ENCODE measurements at places on chromosomes 5 and 9.

DNA sequence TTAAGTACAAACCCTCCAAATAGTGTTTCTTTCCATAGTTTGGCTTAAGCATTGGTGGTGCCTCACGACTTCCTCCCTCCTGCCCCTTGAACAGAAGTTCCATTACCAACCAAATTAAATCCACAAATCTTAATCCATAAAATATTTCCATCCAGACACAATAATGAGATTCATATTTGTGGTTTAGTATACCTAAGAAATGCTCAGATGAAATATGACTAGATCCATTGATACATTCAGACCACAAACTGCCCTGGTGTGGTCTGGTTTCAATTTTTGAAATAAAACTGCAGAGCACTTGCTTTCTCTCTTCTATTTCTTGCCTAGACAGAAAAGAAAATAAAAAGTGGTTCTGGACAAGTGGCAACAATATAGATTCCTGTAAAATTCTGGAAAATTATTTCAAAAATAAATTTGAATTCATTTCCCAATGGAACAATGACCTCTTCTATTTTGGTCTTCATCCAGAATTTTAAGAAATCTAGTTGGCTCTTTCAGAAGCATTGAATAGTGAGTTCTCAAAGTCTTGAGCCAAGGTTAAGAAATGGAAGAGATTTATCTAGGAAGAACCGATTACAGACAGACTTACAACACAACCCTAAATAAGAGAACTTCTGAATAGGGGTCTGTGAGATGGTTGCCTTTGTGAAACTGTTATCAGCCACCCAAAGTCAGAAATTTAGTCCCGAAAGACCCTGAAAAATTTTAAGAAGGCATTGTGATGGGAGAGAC, 14.0 kb downstream of the TNC start:
- DNase-seq: no peak

DNA sequence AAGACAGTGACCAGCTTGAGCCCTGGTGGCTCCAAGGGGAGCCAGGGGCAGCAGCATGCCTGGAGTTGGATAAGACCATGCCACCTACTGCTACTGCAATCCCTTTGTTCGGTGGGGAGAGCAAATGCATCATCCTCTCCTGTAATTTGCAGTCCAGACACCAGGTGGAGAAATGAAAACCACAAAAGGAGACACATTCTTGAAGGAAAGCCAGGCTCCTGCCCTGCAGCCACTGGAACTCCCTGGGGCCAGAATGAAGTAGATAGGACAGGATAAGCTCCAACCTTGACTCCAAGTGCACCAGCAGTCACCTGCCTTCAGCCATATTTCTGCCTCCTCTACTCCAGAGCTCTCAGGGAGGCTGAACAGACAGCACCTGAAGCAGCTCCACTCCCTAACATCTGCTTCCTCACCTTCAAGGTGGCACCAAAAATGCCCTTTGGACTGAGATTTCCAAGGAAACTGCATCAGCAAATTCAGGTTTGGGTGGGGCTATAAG, 65.1 kb upstream of the IQGAP2 start:
- DNase-seq: no peak

- peak; percentile 45 for DNase-seq
These were observed 555.5 kb downstream of the CDH9 start for GRCh38 chr5:26482810-26483375.

- DNase-seq: no peak
These were observed 31.8 kb upstream of the PLCXD3 start for GRCh38 chr5:41542183-41542582.

DNA sequence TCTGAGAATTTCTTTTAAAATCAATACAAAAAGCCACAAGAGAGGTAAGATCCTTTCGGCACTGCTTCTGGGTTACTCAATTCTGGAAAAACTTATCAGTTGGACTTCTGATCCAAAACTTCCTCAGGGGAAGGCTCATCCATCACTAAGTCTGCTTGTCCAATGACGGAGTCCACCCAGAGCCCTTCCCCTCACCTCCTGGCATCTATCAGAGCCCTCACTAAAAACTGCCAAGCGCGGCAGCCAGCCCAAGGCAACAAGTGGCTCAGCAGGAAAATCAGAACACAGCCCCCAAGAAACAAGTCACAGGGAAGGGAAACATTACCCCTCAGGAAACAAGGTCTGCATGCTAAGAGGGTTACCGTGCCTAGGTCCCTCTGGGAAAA, 869 bp upstream of the ESM1 start:
- DNase-seq: no peak

DNA sequence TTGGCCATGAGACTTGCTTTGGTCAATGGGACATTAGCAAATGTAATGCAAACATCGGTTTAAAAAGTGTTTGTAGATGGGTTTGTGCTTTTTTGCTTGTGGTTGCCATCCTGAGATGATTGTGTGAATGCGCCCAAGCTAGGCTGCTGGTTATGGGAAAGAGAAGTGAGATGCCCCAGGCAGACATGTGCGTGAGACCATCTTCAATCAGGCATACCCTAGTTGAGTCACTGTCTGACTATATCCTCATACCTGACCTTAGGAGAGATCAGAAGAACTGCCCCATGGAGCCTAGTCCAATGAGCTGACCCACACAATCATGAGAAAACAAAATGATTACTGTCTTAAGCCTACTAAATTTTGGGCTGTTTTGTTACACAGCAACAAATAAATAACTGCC, 36.8 kb upstream of the ZNF608 start:
- DNase-seq: no peak

DNA sequence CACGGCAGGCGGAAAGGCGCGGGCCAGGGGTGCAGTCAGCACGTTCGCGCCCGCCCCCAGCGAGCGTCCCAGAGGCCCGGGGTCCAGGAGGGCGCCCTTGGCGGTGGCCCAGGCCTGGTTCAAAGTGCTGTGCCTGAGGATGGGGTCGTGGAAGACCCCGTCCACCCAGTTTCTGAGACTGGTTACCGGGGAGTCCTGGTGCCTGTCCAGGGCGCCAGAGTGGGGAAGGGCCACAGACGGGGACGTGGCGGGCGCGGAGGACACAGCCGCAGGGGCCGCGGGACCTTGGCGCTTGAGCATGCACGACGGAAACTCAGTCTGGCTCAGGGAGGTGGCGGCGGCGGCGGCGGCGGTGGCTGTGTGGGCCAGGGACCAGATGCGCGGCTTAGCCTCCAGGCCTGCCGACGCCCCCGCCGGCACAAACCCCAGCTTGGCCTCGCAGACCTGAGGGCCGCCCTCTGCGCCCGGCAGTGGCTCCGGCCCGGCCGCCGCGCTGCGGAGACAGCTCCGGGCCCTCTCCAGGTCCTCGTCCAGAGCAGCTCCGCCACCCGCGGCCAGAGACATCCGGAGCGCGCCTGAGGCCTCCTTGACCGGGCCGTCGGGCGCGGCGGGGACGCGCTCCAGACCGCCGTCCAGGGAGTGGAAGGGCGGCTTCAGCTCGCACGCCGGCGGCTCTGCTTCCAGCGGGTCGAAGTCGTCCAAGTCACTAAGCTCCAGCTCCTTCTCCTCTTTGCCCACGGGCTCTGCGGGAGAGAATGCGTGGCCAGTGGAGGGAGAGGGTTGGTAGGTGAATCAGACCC, 4.5 kb downstream of the IRX4 start:
- no peak for DNase-seq

DNA sequence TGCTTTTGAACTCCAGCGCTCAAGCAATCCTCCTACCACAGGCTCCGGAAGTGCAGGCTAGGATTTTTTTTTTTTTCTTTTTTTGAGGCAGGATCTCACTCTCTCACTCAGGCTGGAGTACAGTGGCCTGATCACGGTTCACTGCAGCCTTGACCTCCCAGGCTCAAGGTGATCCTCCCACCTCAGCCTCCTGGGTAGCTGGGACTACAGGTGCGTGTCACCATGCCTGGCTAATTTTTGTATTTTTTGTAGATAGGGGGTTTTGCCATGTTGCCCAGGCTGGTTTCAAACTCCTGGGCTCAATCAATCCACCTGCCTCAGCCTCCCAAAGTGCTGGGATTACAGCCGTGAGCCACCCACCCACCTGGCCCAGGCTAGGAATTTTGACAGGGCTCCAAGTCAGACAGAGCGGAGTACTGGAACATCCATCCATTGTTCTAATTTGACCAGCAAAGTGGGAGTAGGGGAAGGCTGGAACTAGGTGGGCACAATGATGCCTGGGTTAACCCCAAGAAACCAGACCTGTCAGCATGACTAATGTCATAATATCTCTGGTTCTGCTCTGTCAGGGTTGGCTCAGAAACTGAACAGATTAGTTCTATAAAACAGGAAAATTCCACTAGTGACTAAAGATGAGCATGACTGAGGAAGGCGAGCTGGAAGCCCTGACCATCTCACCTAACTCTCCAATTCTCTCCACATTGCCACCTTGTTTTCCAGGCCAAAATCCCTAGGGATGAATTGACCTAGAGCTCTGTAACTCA, 9.2 kb downstream of the ZBTB5 start:
- DNase-seq: no peak

DNA sequence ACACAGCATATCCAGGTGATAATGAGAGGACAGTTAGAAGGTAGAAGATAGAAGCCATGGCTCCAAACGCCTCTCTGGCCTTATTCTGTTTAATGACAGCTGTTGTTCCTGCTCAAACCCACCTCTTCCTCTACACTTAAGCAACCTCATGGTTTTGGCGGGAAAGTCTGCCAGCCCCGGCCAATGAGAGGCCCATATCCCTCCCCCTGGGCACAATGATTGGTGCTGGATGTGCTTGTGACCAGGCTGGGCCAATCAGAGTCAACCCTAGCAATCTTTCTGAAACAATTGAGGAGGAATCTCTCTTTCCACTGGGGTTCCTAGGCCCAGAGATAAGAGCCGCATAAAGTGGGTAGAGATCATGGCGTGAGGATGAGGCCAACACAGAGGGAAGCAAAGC, 4.8 kb upstream of the GFI1B start:
- no peak for DNase-seq

GRCh38 chr5:37754976-37755375, 84.9 kb downstream of the GDNF start:
- DNase-seq: no peak

DNA sequence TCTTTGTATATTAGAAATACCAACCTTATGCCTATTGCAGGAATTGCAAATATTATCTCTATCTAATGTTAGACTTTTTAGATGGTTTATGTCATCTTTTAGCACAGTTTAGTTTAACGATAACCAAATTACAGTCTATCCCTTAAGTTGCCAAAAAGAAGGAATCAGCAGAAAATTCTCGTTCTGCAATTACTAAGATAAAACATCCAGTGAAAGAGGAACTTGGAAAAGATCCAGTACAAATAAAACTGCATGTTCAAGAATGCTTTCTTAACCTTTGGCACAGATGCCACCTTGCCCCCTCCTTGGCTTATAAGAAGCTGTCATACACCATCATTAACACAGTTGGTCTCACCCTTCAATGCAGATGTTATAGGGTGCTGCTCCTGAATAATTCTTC, 124.0 kb downstream of the SEMA5A start:
- DNase-seq: no peak
